ENCODE measurements at places on chromosomes 5 and 9.

DNA sequence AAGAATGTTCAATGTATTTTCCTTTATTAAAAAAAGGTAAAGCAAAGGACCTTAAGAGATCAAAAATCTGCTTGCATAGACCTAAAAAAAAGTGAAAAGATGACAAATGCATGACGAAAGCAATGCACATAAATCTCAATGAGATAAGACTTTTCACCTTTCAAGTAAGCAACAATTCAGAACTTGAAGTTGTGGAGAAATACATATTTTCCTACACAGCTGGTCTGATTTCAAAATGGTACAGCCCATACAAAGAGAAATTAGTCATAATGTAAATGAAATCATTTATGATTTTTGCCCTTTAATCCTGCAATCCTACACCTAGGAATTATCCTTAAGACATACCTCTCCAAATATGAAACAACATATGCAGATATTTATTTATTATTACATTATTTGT lies 568.0 kb downstream of the ANXA1 start:
- no peak for DNase-seq

GRCh38 chr9:134919303-134919702 lies 1.6 kb upstream of the FCN1 start:
- DNase-seq: no peak

DNA sequence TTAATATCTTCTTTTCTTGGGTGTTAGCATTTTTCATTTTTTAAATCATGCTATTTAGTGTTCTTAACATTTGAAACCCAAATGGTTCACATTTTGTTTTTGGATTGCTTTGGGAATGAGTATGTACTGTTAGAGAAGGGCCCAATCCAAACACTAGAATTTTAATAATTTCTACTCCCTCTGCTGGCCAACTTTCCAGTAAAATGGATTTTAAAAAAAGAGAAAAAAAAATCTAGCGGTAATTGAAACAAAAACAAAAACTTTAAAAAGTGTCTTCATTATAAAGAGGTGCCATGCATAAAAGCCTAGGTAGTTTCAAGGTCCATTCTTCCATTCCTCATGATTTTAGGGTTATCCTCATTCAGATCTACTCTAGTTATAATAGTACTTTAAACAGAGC lies 32.1 kb upstream of the RICTOR start:
- no peak for DNase-seq

- no peak for DNase-seq
Measured at GRCh38 chr5:160213537-160213936, 15.8 kb upstream of the FABP6 start.

- DNase-seq: no peak
Measured at GRCh38 chr9:6968271-6968670, 210.5 kb downstream of the KDM4C start.

DNA sequence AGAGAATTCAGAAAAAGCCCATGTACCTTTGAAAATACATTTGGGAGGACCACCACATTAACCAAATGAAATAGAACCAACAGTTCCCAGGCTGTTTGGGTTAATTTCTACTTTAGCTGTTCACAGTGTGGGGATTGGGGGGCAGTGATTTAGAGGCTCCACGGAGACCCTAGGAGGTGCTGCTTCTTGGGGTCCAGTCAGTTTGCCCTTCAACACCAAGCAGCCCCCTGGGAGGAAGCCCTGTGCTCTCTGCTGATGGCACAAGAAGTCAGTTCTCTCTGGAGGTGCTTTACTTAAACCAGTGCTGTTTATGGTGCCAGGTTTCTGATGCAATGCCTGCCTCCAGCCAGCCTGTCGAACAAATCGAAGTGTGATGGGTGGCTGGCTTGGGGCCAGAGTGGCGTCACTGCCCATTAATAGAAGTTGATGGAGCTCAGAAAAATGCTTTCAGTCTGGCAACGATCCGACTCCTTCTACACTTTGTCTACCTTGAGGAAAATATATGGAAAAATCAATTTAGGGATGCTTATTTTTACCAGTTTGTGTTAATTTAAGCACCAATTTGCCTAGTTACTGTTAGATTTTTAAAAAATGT lies 134.0 kb downstream of the SNX18 start:
- no peak for DNase-seq

DNA sequence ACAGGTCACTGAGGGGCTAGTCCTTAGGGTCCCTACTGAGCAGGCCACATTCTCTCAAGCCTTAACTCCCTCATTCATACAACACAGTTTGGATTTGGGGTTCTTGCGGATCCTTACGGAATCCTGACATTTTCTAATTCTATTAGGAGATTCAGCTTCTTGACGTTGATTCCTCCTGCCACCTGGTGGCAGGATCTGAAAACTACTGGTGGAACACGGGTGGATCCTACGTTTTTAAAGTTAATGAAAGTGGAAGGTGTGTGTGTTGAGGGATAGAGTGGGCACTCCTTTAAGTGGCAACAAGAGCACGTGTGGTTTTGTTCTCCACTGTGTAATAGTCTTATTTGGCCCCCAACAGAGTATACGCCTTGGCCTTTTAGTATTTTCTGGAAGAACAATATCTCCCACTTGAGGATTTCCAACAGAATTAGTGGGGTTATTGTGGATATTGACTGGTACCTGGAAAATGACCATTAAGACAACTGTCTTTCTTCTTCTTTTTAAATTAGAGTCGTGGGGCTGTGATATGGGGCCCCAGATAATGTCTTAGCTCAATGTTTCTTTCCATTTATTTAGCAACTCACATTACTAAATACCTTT lies 25.2 kb downstream of the SLC28A3 start:
- DNase-seq: no peak

DNA sequence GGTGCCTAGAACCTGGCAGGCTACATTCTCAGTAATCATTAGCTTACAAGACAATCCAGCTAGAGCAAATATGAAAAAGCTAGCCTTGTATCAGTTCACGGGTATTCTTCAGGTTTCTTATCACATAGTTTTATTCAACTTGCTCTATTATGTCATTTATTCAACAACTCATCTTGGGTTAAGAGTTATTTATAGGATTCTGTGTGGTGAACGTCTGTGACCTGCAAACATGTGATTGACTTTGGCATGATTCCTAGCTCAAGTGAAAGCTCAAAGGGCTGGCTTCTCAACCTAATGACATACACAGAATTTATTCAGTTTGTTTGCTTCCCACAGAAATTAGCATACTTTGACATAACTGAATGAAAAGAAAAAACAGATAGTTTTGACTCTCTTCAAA lies 173.1 kb downstream of the PLPPR1 start:
- DNase-seq: no peak

GRCh38 chr9:129435291-129435690 lies 185.6 kb downstream of the C9orf50 start:
- DNase-seq: no peak

Data from cortex of kidney (tissue), 1 donor.